T-cell (primary cell): ENCODE measurements at places on chromosomes 6 and 20.

- DNase-seq, result no peak
Measured at GRCh38 chr20:12594410-12595088, 414.2 kb upstream of the SPTLC3 start.

- no peak for DNase-seq
Measured at GRCh38 chr20:41248368-41249024, 69.0 kb downstream of the ZHX3 start.

GRCh38 chr6:98775205-98775604 is 59.2 kb upstream of the POU3F2 start:
- no peak for DNase-seq

- DNase-seq, result no peak
Measured at GRCh38 chr6:71347119-71347518, 58.5 kb downstream of the OGFRL1 start.

- no peak for DNase-seq
Measured at GRCh38 chr6:133130863-133131262, 110.3 kb upstream of the EYA4 start.

DNA sequence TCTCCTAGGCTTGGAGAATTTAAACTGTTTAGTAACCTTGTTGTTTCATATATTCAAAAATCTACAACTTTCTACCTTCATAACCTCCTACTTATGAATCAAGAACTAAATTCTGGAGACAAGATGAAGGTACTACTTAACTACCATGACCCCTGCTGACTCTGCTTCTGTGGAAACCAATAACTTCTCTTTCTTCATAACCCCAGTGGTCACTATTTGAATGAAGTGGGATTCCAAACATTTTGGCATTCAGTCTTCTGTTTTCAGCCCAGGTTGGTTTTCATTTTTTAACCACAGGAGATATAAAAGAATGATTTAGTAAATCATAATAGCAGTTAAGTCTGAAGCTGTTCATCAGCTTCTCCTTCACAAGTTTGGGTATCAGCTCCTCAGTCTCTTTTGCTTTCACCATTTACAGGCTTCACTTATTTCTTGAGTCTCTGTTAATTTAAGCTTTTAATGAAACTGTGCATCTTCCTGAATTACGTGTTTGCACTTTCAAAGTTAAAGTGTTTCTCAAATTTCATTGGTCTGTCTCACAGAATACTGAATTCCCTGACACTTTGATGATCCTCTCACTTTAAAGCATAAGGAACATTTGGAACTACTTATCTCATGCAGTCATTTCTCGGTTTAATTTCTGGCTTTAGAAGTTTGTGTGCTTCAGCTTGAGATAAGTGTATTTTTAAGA is 9.5 kb downstream of the SENP6 start:
- DNase-seq, result no peak

- no peak for DNase-seq
Measured at GRCh38 chr6:125201961-125202729, 48.6 kb downstream of the TPD52L1 start.

DNA sequence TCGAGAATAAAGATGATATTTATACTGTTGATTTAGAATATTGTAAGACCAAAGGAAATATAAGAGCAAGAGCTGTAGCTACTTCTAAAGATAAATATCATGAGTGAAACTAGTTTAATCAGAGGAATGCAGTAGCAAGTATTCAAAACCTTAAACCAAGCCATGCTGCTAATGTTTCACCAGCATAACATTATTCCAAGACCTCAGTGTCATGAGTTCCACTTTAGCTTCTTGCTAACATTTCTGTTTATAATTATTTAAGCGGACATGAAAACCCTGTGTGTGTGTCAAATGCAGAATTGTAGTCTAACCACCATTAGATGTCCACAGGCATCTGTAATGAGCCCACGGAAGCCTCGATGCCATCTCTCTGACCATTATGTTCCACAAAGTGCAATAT is 752.6 kb upstream of the MARCKS start:
- no peak for DNase-seq

- DNase-seq, result no peak
Measured at GRCh38 chr6:5250911-5251310, 9.8 kb downstream of the LYRM4 start.

GRCh38 chr6:166905013-166905412 is 51.3 kb downstream of the RNASET2 start:
- DNase-seq, result no peak

DNA sequence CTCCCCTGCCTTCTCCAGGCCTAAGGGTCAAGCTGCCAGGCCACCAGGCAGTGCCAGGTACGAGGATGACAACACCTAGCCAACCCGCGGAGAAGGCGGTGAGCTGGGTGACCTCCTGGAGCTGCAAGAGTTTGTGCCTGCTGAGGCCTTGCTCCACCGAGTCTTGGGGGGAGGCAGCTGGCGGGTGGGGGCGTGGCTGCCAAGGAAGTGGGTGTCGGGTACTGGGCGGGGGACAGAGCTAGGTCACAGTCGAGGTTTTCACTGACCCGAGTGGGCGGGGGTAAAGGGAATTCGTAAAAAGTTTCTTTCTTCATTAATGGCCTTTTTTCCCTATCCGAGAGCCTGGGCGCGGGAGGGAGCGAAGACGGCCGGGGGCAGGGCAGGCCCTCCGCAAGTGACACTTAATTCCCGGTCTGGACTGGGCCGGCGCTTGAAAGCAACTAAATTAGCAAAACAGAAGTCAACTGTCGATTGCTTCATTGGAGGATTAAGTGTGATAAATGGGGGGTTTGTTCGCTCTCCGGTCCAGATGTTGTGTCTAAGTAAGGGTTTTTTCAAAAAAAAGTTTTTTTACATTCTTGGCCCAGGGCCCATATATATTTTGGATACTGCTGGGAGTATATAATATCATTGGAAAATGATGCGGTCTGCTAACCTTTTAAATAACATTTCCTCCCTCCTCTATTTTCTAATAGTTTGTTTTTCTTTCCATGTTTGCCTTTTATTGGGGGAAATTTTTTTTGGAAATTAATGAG is 43.1 kb upstream of the FOXP4 start:
- no peak for DNase-seq

GRCh38 chr6:51839726-51840374 is 247.6 kb downstream of the PKHD1 start:
- DNase-seq, result no peak

GRCh38 chr6:3630258-3630835 is 121.2 kb downstream of the PXDC1 start:
- no peak for DNase-seq

GRCh38 chr6:36560822-36561221 is 13.5 kb upstream of the STK38 start:
- DNase-seq, result no peak

- no peak for DNase-seq
Measured at GRCh38 chr6:19322691-19323485, 514.3 kb upstream of the ID4 start.

DNA sequence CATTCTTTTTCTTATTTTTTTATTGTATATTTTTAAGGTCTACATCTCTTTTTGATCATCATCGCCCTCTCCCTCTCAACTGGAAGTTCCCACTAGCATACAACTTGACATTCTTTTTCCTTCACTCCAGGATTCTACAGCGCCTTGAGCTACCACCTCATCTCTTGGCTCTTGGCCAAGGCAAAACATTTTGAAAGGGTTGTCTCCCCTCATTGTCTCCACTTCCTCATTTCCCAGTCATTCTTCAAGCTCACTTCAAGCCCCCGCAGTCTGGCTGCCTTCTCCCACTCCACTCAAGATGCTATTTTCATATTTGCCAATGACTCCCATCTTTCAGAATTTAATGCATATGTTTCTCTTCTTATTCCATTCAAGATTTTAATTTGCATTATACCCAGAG is 63.0 kb downstream of the OPN5 start:
- DNase-seq, result no peak

- no peak for DNase-seq
Measured at GRCh38 chr20:31710423-31711108, 12.1 kb downstream of the BCL2L1 start.

DNA sequence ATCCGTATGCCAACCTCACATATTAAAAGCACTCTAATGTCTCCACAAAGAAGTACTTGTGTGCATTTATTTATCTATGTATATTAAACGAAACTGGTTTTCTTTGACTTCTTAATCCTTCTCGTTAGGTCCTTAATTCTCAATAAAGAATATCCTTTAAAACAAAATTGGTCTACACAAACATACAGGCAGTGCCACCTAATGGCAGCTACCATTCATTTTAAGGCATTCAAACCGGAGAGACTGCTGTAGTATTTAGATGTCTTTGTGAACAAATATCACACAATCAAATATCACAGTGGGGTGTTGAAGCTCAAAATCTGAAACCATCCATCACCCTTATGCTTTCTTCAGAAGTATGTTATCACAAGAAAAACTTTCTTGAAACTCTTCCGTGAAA is 96.6 kb upstream of the IRAK1BP1 start:
- DNase-seq, result no peak

GRCh38 chr6:157645201-157645795 is 177.7 kb upstream of the SNX9 start:
- no peak for DNase-seq

DNA sequence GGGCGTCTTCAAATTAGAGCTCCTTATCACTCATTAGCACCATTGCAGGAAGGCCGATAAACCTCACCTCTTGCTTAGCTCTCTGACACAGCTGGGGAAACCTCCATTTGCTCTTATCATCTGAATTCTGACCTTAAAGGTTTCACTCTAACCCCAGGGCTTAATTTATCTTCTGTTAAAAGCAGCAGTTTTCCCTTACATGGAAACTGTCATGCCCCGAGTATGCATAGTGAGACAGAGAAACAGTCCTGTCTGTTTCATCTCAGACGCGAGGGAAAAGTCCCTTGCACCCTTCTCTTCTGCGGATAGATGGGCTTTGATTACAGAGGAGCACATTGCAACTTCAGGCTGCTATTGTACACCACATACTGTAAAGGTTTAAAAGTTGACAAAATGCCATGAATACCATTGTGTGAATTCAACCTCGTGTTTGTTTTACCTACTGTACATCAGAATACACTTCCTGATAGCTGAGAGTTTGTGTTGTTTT is 191.5 kb upstream of the BMP2 start:
- no peak for DNase-seq

- DNase-seq, result no peak
Measured at GRCh38 chr20:4613184-4613583, 108.5 kb upstream of the PRND start.

- DNase-seq, result no peak
Measured at GRCh38 chr20:44805979-44806620, 4.2 kb downstream of the RIMS4 start.

- no peak for DNase-seq
Measured at GRCh38 chr20:56465997-56466396, 2.4 kb upstream of the RTF2 start.

DNA sequence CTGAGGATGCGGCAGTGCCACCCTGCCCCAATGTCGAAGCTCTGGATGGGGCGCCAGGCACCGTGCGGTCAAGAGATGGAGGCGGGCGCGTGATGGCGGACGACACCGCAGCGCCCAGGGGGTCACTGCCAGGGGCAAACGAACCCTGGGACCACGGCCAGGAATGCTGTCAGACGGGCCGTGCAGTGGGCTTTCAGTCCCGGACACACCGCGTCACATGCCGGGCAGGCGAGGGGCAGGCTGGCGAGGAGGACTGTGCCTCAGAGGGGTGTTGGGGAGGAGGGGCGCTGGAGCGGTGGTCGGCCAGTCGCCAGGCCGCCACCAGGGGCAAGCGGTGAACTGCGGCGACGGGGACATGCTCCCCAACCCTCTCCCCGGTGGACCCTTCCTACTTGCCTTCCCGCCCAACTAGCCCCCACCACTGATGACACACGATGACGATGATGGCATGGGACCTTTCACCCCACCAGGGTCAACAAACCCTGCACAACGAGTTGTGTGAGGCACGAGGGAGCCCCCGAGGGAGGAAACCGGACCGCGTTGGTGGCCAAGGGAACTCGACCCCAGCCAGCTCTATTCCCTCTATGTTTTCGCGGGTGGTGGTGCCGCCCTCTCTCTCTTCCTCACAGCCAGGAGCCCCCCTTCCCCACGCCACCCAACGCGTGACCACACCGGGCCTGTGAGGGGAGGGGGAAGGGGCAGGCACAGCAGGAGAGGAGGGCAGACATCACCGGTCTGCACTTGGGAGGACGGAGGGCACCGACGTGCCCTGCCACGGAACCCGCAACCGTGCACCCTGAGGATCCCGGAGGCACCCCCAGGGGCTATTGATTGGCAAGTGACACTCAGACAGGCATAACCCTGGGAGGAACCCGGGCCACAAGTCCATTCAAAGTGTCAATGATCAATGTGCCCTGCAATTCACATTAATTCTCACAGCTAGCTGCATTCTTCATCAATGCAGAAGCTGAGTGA is 1960.9 kb upstream of the DEFB115 start:
- DNase-seq, result no peak

DNA sequence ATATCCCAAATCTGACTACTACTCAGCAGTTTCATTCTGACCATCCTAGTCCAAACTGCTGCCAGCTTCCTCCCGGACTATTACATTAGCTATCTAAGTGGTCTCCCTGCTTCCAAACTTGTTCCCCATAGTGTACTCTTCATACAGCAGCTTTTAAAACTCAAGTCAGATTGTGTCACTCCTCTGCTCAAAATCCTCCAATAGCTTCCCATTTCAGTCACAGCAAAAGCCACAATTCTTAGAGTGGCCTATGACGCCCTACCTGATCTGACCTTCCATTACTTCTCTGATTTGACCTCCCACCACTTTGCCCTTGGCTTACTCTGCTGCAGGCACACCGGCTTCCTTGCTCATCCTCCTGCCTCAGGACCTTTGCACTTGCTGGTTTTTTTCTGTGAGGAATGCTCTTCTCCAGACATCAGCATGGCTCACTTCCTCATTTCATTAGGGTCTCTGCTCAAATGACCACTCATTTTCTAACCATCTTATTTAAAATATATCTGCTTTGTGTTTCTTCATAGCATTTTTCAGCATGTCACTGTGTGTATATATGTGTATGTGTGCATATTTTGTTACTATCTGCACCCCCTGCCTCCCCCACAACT is 111.1 kb upstream of the DTNBP1 start:
- no peak for DNase-seq

DNA sequence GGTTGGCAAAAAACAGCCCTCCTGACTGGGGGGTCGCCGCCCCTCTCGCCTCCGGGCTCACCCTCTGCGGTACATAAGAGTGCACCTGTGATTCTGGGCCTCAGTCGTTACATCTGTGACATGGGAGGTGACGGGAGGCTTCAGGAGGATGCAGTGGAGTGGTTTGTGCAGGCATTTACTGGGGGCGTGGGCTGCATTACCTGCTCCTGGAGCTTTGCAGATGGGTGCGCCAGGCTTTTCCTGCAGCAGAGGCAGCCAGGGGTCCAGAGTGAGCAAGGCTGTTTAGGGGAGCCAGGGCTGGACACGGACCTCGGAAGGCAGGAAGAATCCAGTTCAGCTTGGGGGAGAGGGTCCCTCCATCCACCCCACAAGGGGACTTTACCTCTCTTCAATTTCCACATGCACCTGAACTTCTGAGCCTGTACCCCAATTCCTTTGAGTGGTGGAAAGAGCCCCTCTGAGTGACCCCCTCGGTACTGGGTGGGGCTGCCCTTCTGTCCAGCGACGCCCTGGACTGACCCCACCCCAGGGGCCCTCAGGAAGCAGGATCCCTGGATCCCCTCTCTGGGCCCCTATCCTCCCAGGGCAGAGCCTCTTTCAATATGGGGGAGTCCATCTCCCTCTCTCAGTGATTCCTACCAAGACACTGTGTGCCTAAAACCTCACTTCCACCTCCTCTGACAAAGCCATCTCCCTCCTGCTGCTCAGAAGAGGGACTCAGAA is 134.0 kb downstream of the TAF4 start:
- no peak for DNase-seq

GRCh38 chr20:20139403-20139802 is 87.1 kb downstream of the CFAP61 start:
- DNase-seq, result no peak

- no peak for DNase-seq
Measured at GRCh38 chr6:75600768-75601167, 912 bp upstream of the SENP6 start.
